ENCODE measurements at places on chromosomes 1 and 21. TPM values are rescaled to one million over a fixed set of nuclear protein-coding genes. Genes with fewer than 3 reads are reported as not detected.
A peak's percentile ranks its signal among the peaks of the same experiment; 100 is the strongest.

GRCh38 chr1:173139706-173140105, 67.4 kb downstream of the TNFSF4 start:
- H3K4me3 ChIP-seq = no peak overlapping the region
- peaks cover 47% of the 10 kb centered on the region for H3K4me1 ChIP-seq
- H3K27ac ChIP-seq = no peak overlapping the region
- H3K27me3 ChIP-seq = peaks cover 2% of the 10 kb centered on the region
- DNase-seq = no peak

DNA sequence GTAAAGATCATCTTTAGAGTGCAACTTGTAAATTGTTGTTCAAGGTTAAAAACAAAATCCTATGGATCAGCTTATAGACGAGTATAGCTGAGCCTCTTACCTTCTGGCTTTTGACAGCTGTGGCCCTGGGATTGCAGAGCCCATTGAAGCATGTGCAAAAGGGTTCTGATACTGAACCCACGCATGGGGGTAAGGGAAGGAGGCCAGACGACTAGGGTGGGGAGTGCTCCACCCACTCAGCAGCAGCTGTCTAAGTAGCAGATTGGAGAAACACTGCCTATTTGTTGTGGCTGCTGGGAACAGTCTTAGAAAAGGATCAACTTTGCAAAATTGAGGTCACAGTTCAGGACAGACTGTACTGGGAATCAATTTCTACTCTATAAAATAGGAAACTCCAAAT, 16.1 kb downstream of the CD101 start:
- no peaks in the 10 kb centered on the region for H3K4me1 ChIP-seq
- no peak overlapping the region for H3K4me3 ChIP-seq
- H3K36me3 ChIP-seq = no peaks in the 10 kb centered on the region
- DNase-seq = no peak
- H3K27me3 ChIP-seq = peaks cover 11% of the 10 kb centered on the region

Gene RBM11
- not detected for total RNA-seq

GRCh38 chr1:108716437-108717230, 3.9 kb downstream of the FNDC7 start:
- H3K4me3 ChIP-seq = no peak overlapping the region
- H3K27ac ChIP-seq = no peak overlapping the region
- no peaks in the 10 kb centered on the region for H3K27me3 ChIP-seq
- DNase-seq = no peak

GRCh38 chr1:221783437-221783836, 41.5 kb upstream of the DUSP10 start:
- no peak for DNase-seq
- H3K4me1 ChIP-seq = peaks cover 8% of the 10 kb centered on the region
- H3K4me3 ChIP-seq = no peak overlapping the region

DNA sequence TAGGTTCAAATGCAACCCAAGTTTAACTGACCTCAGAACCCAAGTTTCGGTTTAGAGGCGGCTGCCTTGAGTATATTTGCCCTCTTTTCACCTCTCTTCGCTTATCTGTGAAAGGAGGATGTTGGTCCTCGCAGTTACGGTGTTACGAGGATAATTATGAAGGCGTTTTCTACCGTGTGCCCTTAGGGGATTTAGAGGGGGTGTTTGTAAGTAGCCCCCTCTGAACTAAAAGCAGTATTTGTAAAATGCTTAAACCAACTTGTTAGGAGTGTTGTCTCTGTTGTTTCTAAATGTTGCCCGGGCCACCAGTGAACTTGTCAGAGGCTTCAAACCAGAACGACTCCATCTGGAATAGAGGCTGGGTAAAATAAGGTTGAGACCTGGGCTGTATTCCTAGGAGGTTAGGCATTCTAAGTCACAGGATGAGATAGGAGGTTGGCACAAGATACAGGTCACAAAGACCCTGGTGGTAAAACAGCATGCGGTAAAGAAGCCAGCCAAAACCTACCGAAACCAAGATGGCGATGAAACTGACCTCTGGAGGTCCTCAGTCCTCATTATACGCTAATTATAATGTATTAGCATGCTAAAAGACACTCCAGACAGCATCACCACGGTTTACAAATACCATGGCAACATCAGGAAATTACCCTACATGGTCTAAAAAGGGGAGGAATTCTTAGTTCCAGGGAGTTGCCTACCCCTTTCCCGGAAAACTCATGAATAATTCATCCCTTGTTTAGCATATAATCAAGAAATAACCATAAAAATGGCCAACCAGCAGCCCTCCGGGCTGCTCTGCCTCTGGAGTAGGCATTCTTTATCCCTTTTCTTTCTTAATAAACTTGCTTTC, 1.0 kb upstream of the PSRC1 start:
- H3K4me1 ChIP-seq = peaks cover 32% of the 10 kb centered on the region
- H3K27ac ChIP-seq = peak overlapping the region; percentile 84
- peaks cover 6% of the 10 kb centered on the region for H3K27me3 ChIP-seq
- peaks cover 10% of the 10 kb centered on the region for H3K36me3 ChIP-seq

Gene RNU1-3
- total RNA-seq = 1,400 TPM

Gene LMX1A
- total RNA-seq = not detected

GRCh38 chr1:38806090-38806489, 53.5 kb downstream of the RRAGC start:
- H3K27me3 ChIP-seq = peaks cover 42% of the 10 kb centered on the region
- DNase-seq = no peak
- H3K27ac ChIP-seq = no peak overlapping the region
- H3K36me3 ChIP-seq = no peaks in the 10 kb centered on the region
- peaks cover 6% of the 10 kb centered on the region for H3K4me1 ChIP-seq

GRCh38 chr21:21002153-21002552, 3.9 kb downstream of the NCAM2 start:
- H3K36me3 ChIP-seq = no peaks in the 10 kb centered on the region
- H3K27me3 ChIP-seq = 0 out of 2 replicates have a peak, but pooled peaks cover 6% of the 10 kb centered on the region
- peak overlapping the region; percentile 40 for H3K27ac ChIP-seq
- no peak for DNase-seq
